ENCODE measurements at places on chromosomes 16 and 17.

- no peak for DNase-seq
Measured at GRCh38 chr16:79792664-79793351, 192.3 kb upstream of the MAF start.

DNA sequence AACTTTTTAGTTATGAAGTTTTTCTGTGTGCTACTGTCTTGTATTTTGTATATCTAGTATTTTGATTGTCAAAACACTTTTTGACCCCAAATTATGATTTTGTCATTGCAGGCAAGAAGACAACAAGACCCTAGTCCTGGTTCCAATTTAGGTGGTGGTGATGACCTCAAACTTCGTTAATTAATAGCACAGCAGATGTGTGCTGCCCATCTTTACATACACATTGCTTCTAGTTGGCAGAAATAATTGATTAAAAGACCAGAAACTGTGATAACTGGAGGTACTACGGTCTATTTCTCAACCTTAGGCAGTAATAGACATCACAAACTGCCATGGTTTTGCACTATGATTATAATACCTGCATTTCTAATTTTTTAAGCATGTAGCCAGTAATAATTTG, 11.1 kb upstream of the PHAF1 start:
- DNase-seq, result no peak

DNA sequence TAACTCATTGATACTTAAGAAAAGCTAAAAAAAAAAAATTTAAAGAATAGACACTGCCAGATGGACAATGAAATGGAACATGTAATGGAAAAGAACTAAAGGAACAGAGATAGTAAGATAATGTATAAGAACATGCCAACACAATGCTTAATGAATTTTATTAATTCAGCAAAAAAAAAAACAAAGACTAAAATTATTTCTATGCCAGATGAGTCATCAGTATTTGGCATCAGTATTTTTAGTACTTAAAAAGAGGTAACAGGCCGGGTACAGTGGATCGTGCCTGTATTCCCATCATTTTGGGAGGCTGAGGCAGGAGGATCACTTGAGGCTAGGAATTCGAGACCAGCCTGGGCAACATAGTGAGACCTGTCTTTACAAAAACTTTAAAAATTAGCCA, 168.5 kb downstream of the CYB561 start:
- DNase-seq, result no peak

- peak; percentile 45 for DNase-seq
Measured at GRCh38 chr17:273981-274832, 78.4 kb downstream of the RPH3AL start.

DNA sequence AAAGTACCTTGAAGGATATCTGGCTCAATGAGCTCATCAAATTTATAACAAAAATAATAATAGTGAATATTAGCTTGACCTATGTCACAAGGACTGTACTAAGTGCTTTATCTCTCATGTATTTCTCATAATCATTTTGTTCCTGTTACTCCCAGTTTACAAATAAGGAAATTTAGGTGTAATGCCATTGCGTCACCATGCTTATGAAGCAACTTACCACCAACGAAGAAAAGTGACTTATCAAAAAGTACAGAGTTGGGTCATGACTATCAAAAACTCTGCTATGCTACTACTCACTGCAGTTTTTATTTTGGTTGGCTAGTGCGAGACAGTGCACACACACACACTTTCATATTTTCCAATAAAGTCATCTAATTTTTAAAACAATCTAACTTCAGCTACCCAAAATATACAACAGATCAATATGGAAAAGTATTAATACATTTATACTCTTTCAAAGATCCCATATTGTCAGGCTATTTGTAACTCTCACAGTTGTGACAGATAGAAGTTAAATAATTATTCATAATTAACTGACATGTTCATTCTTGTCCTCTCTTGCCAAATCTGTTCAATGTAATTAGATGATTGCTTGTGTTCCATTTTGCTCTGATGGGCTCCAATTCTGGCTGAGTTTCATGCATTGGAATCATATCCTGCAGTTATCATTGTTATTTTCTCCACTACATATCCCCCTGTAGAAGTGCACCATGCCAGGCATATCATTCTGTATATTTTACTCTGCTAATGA, 119.4 kb downstream of the KCNJ2 start:
- DNase-seq, result peak; percentile 50

GRCh38 chr17:74211912-74212208, 1.5 kb upstream of the TTYH2 start:
- DNase-seq, result no peak

DNA sequence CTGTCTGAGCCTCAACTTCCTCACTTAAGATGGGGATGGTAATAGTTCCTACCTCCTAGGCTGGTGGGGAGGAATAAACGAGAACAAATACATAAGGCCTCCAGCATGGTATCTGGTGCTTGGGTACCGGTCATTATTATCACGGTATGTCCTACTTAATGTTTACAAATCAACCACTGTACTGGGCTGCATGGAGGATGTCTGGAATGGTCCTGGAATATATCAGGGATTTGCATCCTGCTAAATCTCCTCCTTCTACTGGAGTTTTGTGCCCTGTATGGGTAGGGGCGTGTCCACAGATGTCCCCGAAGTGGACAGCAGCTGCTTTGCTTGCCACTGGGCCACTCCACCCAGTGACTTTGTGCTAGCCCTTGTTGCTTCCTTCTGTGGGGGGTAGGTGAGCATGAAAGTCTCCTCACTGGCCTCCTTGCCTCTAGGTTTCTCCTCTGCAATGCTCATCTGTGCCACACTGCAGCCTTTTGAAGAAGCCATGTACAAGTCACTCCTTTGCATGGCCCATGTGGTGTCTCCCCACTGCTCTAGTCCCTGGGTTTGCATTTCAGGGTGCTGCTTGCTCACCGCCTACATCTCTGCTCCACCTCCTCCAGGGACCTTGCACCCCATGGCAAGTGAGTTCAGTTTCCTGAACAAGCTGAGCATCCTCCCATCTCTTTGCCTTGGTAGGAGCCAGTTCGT, 2.2 kb upstream of the CMIP start:
- DNase-seq, result no peak

GRCh38 chr16:78128913-78129312, 29.5 kb downstream of the WWOX start:
- DNase-seq, result no peak

- DNase-seq, result no peak
Measured at GRCh38 chr17:4093456-4093855, 49.4 kb downstream of the ZZEF1 start.

DNA sequence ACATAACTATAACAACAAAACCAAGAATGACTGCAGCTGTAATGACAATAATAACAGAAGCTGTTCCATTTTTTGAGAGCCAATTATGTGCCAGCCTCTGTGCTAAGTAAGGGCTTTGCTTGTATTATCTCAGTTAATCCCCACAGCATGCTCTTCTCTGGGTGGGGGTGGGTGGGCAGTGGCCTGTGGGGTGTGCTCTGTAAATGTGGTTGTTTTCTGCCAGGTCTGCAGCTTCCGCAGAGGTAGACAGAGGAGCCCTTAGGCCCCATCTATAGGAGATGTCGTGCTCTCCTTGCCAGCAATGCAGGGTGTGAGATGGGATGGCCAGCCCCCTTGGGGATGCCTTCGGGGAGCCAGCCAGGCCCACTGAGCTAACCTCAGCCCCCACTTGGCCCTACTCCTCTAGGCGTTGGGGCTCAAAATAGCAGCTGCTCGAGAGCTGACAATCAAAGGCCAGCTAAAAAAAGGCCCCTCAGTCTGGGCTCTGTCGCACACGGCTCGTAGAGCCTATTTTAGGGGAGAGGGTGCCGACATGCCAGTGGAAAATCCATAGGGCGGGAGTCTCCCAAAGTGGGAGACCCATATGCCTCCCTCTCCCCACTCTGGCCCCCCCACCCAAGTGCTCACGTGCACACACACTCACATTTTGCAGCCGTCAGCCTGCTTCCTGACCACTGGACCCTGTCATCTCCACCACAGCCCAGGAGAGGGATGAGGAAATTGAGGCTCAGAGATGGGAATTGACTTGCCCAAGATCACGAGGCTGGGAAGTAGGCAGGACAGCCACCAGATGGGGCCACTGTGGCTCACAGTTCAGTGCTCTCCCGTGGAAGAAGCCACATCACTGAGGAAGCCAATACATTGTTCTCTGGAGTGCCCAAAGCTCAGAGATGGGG, 15.8 kb downstream of the CDH16 start:
- no peak for DNase-seq

GRCh38 chr16:85650844-85651628, 37.7 kb downstream of the GINS2 start:
- DNase-seq, result no peak

- peak; percentile 37 for DNase-seq
Measured at GRCh38 chr16:85171759-85172454, 59.6 kb upstream of the CIBAR2 start.

DNA sequence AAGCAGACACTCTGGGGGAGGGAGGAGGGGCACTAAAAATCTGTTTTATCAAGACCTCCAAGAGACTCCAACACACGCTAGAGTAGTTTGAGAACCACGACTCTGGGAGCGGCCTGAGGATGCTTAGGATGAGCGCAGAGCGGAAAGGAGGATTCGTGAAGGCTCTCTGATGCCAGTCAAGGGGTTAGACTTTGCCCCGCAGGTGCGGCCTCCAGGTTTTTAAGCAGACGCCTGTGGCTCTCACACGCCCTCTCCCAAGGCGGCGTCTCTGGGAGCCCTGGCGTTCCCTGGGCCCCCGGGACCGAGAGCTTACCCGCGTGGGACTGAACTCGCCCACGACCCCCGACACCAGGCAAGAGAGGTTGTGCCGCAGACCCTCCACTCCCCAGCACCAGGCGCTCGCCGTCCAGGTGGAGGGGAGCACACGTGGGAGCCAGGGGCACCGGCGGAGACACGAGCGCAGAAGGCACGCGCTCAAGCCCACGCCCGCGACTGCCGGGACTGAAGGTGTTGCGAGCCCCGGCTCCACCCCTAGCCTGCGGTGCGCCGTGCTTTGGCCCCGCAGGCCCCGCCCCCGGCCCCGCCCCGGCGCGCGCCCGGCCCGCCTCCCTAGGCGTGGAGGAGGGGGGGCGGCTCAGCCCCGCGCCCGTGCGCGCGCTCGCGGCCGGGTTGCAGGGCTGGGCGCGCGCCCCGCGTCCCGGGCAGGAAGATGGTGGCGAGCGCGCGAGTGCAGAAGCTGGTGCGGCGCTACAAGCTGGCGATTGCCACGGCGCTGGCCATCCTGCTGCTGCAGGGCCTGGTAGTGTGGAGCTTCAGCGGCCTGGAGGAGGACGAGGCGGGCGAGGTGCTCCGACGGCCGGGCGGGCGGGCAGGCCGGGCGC, at the start of gene XYLT2:
XYLT2 (plus strand) TSS at position 695 of the 881 bp plus-strand sequence; CDS start at position 710, 15 bp downstream.
- DNase-seq, result peak; percentile 90

DNA sequence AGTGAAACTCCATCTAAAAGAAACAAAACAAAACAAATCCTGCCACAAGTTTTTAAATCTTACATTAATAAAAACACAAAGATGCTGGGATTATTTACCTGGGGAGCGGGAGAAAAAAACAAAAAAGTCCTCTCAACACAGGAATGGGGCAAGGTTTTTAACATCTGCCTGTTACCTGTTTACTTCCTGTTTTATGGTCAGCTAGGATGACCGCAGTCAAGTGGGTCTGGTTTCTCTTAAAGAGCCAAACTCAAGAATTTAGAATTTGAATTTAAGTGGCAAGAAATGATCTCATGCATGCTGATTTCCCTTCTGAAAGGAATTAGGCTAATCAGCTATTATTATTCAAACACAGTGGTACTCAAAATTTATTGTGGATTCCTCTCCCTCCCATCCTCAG, 39.7 kb upstream of the TBC1D3K start:
- peak; percentile 29 for DNase-seq

DNA sequence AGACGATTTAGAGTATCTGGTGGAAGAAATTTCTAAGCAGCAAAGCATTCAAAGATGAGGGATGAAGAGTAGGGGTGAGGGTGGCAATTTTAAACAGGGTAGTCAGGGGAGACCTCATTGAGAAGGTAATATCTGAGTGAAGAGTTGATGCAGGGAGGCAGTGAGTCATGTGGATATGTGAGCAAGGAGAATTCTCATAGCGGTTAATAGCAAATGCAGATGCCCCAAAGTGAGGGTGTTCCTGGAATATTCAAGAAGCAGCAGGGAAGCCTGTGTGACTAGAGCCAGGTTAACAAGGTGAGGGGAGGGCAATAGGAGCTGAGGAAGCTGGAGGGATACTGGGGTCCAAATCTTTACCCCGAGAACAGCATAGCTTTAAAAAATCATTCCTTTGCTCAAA, 114.3 kb downstream of the SPACA3 start:
- no peak for DNase-seq

- no peak for DNase-seq
Measured at GRCh38 chr17:59406808-59407381, 75.4 kb downstream of the YPEL2 start.

DNA sequence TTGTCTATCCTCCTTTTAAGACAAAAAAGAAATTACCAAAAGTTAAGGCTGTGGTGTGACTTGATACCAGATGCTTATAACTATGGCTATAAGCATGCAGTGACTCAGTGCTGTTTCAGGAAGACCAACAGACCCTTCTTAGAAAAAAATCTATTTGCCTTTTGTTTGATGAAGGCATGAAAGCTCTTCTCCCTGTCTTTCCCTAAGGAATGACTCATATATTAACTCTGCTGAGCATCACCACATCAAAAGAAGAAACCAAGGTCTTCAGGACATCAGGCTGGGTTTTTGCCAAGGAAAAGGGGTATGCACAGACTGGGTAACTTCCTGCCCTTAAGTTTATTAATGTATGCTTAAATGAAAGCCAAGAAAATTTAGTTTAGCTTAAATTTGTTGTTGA, 47.1 kb downstream of the VMP1 start:
- peak; percentile 18 for DNase-seq

GRCh38 chr17:850851-851763, 69.0 kb downstream of the MRM3 start:
- no peak for DNase-seq

DNA sequence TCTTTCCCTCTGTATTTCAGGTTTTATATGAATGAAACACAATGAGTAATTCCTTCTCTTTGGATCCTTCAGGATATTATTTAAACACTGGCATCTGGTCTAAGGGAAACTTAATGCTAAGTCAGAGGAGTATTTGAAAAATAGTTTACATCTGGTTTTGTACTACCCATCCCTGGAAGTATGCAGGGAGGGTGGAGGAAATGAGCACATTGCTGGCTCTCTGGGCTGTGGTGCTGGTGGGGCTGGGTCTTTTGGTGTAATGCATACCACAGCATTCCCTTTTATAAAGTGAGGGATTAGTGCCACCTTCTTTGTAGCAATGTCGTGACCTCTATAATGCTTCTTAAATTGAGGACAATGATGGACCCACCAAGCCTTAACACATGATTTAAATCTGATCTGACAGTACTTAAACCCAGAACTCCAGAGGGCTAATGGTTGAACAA, 105.5 kb upstream of the AXIN2 start:
- no peak for DNase-seq

GRCh38 chr16:3089717-3090592, 9.1 kb downstream of the ZSCAN10 start:
- DNase-seq, result no peak
